ENCODE measurements at places on chromosomes 16 and 17.

DNA sequence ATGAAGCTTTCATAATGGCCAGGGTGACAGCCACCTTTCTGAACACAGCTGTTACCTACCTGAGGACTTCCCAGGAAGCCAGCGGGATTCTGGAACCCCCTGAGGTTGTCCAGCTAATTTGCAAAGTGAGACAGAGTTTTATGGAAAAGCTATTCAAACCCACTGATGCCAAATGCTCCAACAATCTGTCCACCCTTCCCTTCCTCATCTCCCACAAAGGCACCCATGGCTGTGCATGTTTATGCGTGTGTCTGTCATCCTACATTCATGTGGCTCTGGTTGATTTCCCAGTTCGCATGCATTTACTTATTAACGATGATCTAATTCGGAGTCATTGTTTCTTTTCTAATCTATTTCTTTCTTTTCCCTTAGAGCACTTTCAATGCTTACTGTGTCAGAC, 217.1 kb downstream of the SLC39A11 start:
- no peak for DNase-seq

GRCh38 chr16:17238285-17239028, 232.3 kb downstream of the XYLT1 start:
- DNase-seq: no peak

DNA sequence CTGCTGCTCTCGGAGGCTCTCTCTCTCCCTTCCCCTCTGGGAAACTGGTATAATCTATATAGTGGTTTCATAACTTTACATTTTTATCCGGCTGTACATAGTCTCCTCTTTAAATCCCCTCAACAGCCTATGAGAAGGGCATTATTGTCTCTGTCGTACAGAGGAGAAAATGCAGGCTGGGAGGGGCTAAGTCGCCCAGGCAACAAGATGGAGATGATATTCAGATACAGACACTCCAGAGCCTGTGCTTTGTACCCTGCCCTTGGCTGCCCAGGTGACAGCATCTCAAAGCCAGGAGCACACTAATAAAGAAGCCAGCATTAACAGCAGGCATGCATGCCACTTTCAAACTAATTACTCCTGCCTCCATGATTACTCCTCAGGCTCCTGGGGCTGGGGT, 4.7 kb upstream of the EIF1 start:
- DNase-seq: no peak

DNA sequence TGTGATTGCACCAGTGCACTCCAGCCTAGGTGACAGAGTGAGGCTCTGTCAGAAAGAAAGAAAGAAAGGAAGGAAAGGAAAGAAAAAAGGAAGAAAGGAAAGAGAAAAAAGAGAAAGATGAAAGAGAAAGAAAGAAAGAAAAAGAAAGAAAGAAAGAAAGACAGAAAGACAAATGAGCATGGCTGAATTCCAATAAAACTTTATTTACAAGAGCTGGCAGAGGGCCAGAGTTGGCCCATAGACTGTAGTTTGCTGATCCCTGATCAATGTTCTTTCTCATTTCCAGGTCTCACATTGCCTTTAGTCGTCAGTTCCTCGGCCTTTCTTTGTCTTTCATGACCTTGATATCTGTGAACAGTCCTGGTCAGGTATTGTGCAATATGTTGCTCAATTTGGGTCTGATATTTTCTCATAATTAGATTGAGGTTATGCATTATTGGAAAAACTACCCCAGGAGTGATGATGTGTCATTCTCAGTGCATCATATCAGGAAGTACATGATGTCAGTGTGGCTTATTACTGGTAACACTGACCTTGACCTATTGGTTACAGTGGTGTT, 68.5 kb upstream of the MED9 start:
- DNase-seq: no peak

DNA sequence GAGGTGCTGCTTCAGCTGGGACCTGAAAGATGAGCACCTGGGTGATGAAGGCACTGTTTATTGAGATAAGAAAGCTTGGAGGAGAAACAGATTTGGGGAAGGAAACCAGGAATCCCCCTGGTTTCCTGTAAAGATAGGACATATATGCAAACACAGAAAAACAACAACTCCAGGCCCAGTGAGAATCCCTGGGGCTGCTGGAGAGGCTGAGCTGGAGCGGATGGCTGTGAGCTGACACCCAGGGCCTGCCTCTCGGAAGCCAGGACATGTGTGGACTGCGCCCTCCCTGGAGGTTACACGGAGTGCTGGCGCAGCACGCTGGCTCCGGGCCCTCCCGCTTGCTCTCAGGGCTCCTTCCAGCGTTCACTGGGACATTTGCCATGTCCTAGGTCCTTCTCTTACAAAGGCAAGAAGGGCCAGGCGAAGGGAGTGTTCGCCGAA, 57.5 kb downstream of the CYB5B start:
- DNase-seq: no peak

GRCh38 chr16:84416407-84417321, 48.3 kb downstream of the ATP2C2 start:
- no peak for DNase-seq

- no peak for DNase-seq
Measured at GRCh38 chr17:72682605-72683004, 409.9 kb downstream of the SLC39A11 start.

DNA sequence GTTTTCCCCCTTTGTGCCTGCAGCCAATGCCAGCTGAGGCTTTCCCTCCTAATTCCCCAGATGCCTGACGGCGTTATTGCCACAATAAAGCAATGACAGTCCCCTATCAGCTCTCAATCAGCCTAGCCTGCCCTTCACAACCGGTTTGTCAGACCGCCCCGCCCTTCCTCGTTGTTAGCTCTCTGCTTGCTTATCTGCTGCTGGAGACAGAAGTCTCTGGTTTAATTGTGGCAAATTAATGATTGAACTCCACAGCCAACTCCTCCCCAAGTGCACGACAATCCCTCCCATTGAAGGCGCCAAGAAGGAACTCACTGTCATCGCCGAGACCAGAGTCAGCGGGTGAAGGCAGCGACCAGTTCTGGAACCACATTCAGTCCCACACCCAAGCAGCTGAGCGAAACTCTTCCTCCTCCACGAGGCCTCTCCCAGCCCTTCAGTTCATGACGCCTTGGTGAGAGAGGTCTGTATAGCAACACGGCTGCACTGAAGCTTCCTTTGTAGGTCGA, 474.4 kb downstream of the SLC39A11 start:
- no peak for DNase-seq

DNA sequence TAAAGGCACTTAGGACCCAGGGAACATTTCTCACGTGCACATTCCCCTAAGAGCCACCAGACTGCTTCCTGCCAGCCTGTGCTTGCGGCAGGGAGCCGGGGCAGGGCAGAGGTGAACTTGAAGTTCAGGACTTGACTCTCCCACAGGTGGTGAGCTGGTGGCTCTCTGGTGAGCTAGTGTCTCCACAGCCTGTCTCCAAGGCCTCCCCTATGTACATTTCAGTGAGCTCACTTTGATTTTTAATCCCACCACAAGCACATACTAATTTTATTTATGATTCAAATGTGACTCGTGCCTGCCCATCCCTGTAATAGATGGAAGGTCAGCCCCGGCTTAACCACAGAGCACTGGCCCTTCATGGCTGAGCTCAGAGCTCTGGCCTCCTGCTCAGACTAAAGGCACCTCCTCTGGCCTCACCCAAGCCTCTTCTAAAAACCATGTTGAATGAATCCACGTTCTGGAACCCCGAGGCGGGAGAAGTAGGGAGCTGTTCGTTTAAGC, 9.2 kb downstream of the SNN start:
- no peak for DNase-seq

GRCh38 chr17:703081-703875, 11.4 kb downstream of the VPS53 start:
- no peak for DNase-seq

All from DMS 273 treated with DMSO at 0.1 percent for 48 hours (cell line).